GM12878 (cell line): ENCODE measurements at places on chromosomes 13 and 19. TPM values are rescaled to one million over a fixed set of nuclear protein-coding genes. Genes with fewer than 3 reads are reported as not detected.

The ALKBH6 gene
- total RNA-seq: 31.4 and 32.0 TPM in 2 replicates

The VSIG10L gene
- 0.64 and 0.77 TPM in 2 replicates for total RNA-seq

The MRPL57 gene
- total RNA-seq: 23.9 and 26.0 TPM in 2 replicates

The TMIGD2 gene
- total RNA-seq: 0.16 TPM in 1 of 2 replicates, not detected in the other

The ZNF235 gene
- total RNA-seq: 3.9 and 4.8 TPM in 2 replicates

The MUC16 gene
- not detected in 2 replicates for total RNA-seq

The ZNF529 gene
- 5.4 and 6.9 TPM in 2 replicates for total RNA-seq

The CALM3 gene
- 371 and 375 TPM in 2 replicates for total RNA-seq

The PRSS57 gene
- not detected in 2 replicates for total RNA-seq

The ARRDC5 gene
- total RNA-seq: 0.38 TPM in 1 of 2 replicates, not detected in the other

The ZNF675 gene
- 10.6 and 12.4 TPM in 2 replicates for total RNA-seq

DNA sequence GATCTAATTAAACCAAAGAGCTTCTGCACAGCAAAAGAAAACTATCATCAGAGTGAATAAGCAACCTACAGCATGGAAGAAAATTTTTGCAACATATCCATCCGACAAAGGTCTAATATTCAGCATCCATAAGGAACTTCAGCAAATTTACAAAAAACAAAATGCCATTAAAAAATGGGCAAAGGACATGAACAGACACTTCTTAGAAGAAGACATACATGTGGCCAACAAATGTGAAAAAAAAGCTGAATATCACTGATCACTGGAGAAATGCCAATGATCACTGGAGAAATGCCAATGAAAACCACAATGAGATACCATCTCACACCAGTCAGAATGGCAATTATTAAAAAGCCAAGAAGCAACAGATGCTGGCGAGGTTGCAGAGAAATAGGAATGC is 32.5 kb downstream of the ZNF582 start:
- no peak for DNase-seq

DNA sequence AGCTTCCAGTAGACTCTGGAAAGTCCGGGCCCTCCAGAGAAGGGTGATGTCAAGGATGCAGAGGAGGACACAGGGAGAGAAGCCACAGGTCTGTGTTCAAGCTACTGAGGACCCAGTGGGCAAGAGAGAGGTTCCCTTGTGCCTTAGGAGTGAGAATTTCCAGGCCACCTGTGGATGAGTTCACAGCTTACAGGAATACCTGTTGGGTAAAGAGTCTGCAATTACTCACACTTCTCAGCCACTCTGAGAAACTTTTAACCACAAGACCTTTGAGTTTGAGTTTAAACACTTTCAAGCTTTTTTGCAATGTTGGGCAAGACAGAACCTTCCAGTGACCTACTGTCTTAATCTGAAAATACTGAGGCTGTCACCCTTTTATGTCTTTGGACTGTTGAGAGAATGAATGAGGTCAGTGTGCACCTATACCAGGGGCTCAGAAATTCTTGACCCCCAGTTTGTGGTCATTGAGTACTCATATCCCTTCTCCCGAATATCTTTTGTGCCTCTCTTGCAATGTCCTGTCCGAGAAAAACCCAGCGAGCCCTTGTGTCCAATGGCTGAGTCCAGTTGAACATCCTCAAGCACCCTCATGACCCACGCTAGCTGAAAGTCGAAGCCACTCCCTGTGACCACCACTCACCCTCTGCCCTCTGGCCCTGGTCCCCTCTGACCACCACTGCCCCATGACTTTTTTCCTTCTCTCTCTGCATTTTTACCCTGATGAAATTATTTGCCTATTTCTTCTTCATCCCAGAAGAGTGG is 368.5 kb upstream of the ZNF507 start:
- DNase-seq: no peak

GRCh38 chr13:36353001-36353400 is 6.8 kb upstream of the SPART start:
- DNase-seq: no peak

DNA sequence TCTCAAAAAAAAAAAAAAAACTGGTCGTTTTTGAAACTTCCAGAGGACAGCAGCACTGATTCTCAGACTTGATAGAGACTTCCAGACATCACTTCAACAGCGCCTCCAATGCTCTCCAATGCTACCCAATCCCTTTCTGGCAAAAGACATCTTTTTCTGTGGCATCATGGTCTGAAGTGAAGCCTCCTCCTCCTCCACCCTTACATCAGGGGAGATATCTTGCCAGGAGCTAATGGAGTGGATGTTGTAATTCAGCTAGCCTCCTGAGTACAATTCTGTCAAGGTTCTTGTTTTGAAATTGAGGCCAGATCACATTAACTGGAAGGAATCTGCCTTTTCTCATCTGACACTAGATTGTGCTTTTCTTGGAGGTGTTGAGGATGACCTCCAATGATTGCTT is 24.2 kb downstream of the FXYD5 start:
- DNase-seq: no peak

GRCh38 chr13:59492030-59492636 is 671.6 kb downstream of the DIAPH3 start:
- no peak for DNase-seq

DNA sequence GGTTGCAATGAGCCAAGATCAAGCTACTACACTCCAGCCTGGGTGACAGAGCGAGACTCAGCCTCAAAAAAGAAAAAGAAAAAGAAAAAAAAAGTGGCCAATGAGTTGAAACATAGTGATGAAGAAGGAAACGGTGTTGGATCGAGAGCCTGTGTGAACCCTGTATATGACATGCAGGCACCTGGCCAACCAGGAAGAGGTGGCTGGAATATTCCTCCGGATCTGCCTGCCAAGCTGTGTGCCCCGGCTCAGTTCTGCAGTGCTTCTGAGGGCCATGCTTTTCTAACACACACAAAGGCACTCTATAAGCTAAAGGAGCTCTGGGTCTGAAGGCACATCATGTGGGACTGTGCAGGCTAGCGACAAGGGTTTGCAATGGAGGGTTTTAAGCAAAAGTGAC is 3.7 kb upstream of the ZNF444 start:
- DNase-seq: no peak

DNA sequence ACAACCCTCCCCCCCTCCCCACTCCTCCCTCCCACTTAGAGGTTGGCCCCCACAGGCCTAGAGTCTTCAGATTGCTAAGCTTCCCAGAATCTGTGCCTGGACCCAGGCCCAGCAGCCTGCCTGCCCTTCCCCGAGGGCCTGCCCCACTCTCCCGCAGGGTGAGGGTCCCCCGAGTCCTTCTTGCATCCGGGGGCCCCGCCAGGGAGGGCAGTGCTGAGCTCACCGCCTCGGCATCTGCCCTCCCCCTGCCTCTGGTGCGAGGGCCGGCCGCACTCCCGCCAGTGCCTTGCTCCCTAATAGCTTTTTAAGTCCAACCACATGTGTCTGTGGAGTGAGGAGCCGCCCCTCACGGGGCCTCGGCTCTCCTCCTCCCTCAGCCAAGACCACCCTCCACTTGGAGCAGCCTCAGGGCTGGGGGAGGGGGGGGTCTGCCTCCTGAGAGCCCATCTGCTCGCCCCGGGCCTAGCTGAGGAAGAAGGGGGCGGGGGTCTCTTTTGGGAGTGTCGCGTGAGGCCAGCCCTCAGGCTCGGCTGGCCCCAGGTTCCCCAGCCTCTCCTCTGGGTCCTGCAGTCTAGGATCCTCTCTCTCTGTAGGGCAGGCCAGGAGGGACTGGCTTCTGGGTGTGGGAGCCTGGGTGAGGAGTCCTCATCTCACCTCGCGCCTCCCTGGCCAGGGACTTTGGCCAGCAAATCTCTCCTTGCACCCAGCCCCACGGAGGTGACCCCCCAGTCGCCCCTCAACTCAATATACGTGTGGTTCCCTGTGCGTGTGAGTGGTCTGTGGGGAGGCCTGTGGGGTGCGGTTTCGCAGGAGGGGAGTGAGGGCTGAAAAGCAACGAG is 47.2 kb downstream of the LYL1 start:
- no peak for DNase-seq

DNA sequence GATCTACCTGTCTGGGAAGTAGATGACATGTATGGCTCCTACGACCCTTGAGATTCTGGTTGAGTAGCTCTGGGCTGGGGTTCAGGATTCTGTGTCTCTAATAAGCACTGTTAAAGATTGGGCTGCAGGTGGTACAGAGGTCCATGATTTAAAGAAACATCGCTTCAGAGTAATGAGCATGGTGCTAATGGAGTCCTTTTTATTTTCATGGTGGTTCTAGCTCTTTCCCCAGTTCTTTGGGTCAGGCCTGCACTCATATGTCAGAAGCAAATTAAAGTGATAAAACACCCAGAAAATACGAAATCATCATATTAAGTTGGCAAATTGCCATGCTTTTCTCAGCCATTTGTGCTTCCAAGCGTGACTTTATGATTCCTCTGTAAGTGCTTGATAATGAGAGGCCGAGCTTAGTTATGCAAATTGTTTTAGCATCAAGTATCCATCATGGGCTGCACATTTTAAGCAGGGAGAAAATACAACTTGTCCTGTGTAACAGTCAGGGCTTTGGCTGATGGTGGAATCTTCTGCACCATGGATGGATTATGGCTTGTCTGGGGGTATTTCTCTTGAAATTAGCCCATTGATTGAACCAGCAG is 45.1 kb downstream of the MTUS2 start:
- no peak for DNase-seq

GRCh38 chr19:42102877-42103276 is 26.9 kb downstream of the ZNF574 start:
- DNase-seq: no peak

- DNase-seq: no peak
These were observed 109.5 kb downstream of the TM9SF2 start for GRCh38 chr13:99610702-99611289.

DNA sequence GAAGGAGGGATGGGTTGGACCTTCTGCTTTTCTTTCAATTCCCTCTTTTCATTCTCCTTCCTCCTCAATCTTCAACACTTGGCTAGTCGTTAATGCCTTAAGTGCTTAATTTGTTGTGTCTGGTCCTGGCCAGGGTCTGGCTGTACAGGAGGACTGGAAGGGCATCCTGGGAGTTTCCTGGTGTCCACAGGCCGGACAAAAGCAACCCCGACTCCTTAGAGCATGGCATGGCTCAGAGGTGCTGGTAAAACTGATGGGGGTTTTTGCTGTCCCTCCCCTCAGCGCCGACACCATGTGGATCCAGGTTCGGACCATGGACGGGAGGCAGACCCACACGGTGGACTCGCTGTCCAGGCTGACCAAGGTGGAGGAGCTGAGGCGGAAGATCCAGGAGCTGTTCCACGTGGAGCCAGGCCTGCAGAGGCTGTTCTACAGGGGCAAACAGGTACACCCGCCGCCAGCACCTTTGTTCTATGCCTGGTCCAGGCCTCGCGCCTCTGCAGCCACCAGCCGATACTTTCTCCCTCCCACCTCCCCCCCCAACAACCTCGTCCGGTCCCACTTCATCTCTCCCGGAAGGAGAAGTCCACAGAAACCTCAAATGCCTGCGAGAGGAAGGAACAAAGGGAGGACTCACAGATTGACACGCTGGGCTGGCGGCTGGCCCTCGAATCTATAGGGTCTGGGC is 1.4 kb downstream of the UHRF1 start:
- DNase-seq: no peak

- DNase-seq: no peak
These were observed 270.0 kb upstream of the PCDH20 start for GRCh38 chr13:61685682-61686012.

GRCh38 chr19:40503320-40503695 is 36.5 kb downstream of the SPTBN4 start:
- DNase-seq: no peak

GRCh38 chr19:44603201-44603945 is 10.0 kb upstream of the IGSF23 start:
- no peak for DNase-seq

DNA sequence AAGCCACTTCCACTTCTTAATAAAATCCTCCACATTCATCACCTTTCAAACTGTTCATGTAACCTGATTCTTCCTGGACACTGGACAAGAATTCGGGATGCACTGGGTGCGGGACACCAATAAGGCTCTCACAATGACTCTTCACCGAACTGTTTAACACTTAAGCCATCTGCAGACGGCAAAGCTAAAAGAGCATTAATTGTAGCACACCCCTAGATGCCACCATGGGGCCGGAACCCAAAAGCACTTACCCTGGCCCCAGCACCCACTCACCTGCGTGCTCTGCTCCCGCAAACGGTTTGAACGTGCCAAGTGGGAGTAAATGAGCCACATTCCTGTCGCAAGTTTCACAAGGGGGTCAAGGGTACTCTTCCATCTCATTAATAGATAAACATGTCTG is 254.3 kb upstream of the PRR20A start:
- no peak for DNase-seq

GRCh38 chr13:63327584-63327983 is 1911.9 kb upstream of the PCDH20 start:
- no peak for DNase-seq

DNA sequence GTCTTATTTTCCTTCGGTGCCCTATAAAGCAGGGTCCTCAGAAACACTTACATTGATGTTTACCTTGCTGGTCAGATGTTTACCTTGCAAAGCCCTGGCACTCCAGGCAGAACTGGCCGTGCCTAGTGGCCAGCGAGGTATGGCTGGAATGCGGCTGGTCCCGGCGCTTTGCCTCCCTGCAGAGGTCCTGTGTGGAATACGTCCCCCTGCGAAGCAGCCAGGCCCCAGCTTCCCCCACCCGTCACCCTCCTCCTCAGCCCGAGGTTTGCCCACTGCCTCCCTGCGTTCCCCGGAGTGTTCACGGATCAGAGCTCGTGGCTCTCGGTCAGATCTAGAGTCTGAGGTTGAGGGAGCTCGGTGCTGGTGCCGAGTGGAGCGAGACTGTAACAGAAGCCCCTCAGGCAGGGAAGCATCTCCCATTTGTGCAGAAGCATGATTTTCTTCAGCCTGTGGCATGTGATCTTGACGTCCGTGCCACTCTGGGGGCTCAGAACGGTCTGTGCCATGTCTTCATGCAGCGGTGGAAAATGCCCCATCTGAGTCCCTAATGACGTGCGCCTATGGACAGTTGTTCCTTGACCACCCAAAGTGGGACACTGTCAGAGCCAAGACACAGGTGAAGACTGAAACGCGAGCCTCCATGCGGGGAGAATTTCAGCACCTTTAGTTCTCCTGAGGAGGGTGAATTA is 54.8 kb upstream of the SOX1 start:
- no peak for DNase-seq

DNA sequence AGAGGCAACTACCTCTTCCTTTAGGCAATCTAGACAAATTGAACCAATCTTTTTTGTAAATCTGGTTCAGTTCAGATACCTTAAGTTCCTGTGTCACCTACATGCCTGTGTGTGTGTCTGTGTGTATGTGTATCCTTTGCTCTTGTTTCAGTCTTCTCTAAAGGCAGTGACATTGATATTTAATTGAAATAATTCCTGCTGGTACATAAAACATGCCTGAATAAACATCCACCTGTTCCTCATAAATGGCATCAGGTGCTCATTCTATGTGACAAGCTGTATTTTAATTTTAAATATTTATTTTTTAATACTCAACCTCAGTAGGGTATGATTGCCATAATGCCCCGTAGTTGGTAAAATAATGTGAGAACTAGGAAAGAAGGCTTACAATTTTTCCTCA is 1606.4 kb upstream of the PRR20A start:
- no peak for DNase-seq

- DNase-seq: no peak
These were observed 9.9 kb downstream of the PTH2 start for GRCh38 chr19:49413348-49413747.

DNA sequence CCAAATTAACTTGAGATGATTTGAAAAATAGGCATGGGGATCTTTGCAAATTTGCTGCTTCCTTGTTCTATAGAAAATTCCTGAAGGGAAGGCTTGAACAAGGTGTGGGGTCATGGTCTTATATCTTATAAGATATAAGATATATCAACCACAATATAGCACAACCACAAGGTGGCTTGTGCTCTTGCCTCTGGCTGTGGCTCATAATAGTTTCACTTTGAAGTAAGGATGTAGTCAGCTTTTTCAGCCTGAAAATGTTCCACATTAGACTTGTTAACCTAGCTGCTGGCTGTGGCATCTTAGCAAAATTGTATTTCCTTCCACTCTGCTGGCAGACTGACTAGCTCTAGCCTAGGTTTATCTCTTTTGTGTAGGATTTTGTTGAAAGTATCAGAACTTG is 169.7 kb downstream of the KLF5 start:
- DNase-seq: no peak
